AG09309 (cell line): ENCODE measurements at places on chromosomes 5 and 9.
A peak's percentile ranks its signal among the peaks of the same experiment; 100 is the strongest.

GRCh38 chr5:66169534-66169933, 25.4 kb downstream of the SREK1 start:
- DNase-seq: no peak

GRCh38 chr5:1643651-1644392, 120.1 kb upstream of the LPCAT1 start:
- DNase-seq: no peak

GRCh38 chr5:157197086-157197485, 16.4 kb downstream of the ITK start:
- DNase-seq: no peak

GRCh38 chr5:139385061-139386049, 2.3 kb upstream of the SLC23A1 start:
- DNase-seq: no peak

DNA sequence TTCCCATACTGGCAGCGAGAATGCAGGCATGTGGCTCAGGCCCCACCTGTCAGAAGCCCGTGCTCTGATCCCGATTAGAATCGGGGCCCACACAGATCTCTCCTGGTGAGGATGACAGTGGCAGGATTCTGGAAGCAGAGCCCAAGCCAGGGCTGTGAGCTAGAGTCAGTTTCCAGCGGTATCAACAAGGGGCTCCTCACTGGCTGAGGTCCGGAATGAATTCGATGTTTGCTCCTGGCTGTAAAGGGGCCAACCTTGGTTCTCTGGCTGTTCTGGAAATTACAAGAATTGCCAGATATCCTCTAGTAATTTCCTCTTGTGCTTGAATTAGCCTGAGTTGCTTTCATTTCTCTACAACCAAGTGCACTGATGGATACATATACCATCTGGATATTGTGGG, 129.1 kb upstream of the SPRY4 start:
- no peak for DNase-seq

- no peak for DNase-seq
Measured at GRCh38 chr9:121807823-121808278, 156.4 kb downstream of the DAB2IP start.

DNA sequence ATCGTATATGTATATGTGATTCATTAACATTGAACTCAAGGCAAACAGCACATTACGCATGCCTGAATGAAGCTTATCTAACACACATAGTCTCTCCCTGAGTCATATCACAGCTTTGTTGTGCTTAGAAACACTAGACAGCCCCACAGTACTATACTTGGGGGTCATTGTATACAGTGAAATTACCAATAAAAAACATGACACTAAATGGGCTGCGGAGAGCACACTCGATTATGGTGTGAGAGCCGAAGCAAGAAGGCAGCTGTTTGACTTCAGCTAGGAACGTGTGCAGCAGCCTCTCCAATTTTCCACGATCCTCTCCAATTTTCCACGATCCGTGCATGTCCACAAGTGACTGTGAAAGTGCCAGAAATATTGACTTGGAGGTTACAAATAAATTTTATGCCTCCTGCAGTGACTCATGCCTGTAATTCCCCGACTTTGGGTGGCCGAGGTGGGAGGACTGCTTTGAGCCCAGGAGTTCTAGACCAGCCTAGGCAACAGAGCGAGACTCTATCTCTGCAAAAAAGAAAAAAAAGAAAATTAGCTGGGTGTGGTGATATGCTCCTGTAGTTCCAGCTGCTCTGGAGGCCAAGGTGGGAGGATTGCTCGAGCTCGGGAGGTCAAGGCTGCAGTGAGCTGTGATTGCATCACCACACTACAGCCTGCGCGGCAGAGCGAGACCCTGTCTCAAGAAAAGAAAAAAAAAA, 102.4 kb downstream of the DAPK1 start:
- peak; percentile 61 for DNase-seq

DNA sequence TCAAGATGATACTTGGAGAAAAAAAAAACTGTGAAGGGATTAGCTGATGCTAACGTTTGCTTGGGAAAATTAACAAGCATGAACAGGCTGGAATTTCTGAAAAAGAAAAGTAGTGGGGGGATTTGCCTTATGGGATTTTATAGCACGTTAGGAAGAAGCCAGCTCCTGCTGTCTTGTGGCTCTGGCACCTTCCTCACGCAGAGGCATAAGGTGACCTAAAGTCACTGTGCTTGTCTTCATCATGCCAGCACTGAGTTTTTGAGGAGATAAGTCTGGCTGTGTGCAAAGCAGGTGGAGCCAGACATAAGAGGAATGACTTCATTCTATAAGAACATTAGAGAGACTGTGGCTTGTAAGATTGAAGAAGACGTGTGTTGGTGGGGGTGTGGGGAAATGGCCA, 94.4 kb upstream of the MAP1B start:
- no peak for DNase-seq
